ENCODE measurements at places on chromosomes 3 and 15. TPM values are rescaled to one million over a fixed set of nuclear protein-coding genes. Genes with fewer than 3 reads are reported as not detected.

DNA sequence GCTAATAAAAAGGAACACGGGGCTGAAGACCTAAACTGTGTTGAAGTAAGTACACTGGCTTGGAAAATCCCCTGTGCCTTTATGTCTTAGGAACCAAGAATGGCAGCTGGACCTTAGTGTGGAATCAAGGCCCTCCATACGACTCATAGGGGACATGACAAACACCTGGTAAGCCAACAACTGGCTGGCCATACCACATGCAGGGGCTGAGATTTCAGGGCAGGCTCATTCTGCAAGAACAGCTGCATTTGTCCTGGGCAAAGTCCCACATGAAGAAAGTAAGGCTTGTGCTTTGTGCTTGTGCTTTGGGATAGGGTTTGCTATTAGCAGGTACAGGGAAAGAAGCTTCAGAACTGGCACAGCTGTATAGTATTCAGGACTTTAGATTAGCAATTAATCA, 18.0 kb downstream of the ETV5 start:
- no peak for DNase-seq

- DNase-seq = no peak
These were observed 250.2 kb downstream of the VGLL3 start for GRCh38 chr3:86740751-86741150.

DNA sequence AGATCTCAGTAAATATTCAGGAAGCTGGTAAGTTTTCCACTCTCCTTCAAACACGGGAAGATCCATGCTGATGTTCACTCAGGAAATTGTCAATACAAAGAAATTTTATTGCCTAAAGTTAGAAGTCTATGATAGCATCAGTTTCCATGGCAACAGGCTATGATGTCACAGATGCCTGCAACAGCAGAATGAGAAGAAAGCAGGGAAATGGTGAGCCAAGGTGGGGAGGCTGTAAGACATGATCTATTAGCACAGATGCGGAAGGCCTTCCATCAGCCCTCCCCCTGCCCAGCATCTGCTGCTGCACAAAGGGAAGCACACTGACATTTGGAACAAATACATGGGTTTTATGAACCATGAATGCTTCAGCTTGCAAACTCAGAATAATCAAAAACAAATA, 28.6 kb downstream of the EPHB1 start:
- no peak for DNase-seq

DNA sequence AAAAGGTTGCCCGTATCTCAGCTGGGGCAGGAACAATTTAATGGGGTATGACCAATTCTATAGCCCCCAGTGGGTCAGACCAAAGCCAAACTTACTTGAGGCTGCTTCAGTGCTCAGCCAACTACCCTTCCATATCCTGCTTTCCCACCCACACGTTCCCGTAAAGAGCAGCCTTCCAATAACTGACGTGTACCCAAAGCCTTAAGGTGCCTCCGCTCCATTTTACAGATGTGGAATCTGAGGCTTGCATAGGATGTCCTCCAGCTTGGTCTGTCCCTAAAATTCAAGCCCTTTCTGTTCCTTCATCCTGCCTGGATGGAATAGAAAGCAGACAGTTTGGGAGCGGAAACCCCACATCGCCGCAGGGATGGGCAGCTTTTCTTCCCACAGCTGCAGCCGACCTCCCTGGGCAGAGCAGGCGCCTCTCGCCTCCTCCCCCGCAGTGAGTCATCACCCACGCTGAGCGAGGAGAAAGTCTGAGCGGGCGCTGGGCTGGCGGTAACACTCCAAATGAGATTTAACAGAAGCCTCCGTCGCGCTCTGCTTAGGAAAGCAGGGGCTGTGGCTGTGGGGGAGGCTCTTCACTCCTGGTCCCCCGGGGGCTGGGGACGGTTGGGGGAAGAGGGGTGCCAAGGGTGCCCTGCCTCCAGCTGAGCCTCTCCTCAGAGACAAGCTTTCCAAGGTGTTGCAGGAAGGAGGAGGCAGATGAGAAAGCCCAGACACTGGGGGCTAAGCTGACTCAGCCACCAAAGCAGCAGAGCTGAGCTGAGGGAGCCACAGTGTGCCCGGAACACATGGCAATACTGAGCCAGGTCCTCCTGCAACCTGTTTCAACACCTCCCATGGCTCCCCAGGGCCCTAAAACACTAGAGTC, 57.8 kb upstream of the HRH1 start:
- DNase-seq = no peak

The SCAANT1 gene
- not detected for total RNA-seq

DNA sequence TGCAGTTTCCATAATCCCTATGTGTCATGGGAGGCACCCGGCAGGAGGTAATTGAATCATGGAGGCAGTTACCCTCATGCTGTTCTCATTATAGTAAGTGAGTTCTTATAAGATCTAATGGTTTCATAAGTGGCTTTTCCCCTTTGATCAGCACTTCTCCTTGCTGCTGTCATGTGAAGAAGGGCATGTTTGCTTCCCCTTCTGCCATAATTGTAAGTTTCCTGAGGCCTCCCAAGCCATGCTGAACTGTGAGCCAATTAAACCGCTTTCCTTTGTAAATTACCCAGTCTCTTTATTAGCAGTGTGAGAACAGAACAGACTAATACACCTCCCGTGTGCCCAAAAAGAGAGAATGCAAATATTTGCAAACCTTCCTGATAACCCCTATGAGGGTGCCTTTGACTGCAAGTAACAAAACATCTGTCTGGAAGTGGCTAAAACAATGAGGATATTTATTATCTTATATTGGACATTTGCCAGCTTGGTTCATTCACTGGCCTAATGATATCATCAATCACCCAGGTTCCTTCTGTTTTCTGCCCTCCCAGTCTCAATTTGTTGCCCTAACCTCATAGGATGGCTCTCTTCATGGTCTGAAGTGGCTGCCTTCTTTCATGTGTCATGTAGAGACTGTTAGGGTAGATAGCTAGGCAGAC, 68.7 kb downstream of the BHLHE40 start:
- no peak for DNase-seq

GRCh38 chr3:179107617-179108016, 36.0 kb upstream of the ZMAT3 start:
- DNase-seq = no peak

DNA sequence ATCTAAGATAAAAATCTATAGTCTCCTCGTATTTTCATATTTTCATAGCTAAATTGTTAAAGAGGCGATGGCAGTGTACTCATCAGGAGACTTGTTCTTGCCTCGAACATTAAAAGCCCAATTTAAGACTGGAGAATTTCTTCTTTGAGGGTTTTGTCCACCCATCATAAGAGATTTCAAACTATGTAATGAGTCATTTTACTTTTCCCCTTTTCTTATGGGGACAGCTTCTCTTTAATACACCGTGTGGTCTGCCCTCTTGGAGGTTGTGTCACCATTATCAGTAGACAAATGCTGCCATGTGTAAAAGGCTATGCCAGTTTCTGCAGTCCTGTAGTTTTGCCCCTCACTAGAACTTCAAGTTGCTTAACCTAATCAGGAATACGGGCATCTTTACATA, 16.9 kb downstream of the TGFBR2 start:
- DNase-seq = no peak

The GABRB3 gene
- total RNA-seq = not detected

DNA sequence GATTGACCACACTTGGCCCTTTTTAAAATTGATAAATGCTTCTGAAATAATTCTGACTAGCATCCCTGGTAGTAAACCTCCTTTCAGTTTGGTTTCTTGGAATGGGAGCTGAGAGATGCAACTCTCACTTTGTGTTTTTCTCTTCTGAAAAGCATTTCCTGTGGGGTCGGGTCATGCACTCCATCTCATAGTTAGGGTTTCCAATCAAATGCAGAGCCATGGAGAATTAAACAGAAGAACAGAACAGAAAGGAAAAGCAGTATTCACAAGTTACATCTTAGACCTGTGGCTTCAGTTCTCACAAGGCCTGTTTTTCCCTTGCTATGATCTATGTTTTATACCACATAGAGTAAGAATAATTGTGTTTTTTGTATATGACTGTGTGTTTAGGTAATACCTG, 39.7 kb downstream of the SENP2 start:
- no peak for DNase-seq

The KBTBD13 gene
- not detected for total RNA-seq

- DNase-seq = no peak
These were observed 58.5 kb downstream of the TGFBR2 start for GRCh38 chr3:30664884-30665283.

Data from vagina (tissue), 2 donors.